Stimulated activated CD4-positive, alpha-beta T cell treated with anti-CD3 and anti-CD28 coated beads, Interleukin-15, amount 100 ng/mL, for 1 hour (primary cell): ENCODE measurements at places on chromosomes 3 and 15.

DNA sequence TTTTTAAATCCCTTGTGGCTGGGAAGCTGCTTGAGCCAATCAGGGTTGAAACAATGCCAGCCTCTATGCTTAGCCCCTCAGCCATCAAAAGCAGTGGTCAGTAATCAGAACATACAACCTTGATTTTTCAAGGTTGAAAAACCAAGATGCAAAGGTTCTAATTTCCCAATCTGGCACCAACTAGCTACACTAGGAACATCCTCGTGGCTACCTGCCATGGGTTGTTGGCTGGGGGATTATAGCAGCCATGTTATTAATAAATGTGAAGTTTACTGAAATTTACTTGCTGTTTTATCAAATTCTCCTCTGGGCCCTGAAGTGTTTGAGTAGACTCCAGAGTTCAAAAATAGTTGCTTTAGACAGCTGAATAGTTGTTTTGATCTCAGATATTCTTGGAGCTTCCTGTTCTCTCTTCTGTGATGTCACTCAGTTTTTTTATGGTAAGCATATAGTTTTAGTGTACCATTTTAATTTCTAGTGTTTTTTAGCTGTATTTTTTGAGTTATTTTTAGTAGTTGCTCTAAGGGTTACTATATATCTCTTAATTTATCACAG is 31.9 kb downstream of the PCCB start:
- no peak for DNase-seq

DNA sequence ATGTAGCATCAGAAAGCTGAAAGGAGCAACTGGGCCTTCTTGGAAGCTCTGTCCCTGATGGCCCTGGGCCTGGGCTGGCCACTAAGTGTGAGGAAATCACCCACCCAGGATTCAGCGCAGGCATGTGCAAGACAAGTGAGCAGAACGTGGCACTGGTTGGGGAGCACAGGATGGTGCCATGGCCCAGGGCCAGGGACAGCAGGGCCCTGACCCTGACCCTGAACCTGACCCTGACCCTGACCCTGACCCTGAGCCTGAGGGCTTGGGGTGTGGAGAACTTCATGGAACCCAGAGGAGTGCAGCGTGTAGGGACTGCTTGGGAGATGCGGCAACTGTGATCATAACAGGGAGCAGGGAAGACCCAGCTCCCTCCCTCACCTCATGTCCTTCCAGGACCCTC is 5.9 kb upstream of the ALDH1L1 start:
- no peak for DNase-seq

- no peak for DNase-seq
Measured at GRCh38 chr3:79339846-79340245, 428.0 kb downstream of the ROBO1 start.

DNA sequence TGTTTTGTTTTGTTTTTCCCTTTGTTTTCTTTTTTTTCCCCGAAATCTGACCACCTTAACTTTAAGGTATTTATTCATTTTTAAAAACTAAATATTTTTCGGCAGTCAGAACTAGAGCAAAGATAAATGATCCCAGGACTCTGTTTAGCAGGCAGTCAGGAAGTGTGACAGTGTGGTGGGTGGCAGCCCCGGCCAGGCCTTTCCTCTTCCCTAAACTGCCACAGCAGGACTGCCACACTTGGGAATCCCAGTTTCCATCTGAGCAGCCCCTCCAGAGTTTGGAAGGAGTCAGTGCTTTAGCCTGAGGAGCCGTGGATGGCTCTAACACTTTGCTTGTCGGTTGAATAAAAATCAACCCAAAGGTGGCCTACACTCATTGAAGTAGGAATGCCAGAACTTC is 6.9 kb downstream of the CCRL2 start:
- DNase-seq = no peak

GRCh38 chr3:69149586-69149985 is 27.2 kb upstream of the LMOD3 start:
- DNase-seq = no peak

- no peak for DNase-seq
Measured at GRCh38 chr3:98692787-98693473, 70.2 kb upstream of the ST3GAL6 start.

DNA sequence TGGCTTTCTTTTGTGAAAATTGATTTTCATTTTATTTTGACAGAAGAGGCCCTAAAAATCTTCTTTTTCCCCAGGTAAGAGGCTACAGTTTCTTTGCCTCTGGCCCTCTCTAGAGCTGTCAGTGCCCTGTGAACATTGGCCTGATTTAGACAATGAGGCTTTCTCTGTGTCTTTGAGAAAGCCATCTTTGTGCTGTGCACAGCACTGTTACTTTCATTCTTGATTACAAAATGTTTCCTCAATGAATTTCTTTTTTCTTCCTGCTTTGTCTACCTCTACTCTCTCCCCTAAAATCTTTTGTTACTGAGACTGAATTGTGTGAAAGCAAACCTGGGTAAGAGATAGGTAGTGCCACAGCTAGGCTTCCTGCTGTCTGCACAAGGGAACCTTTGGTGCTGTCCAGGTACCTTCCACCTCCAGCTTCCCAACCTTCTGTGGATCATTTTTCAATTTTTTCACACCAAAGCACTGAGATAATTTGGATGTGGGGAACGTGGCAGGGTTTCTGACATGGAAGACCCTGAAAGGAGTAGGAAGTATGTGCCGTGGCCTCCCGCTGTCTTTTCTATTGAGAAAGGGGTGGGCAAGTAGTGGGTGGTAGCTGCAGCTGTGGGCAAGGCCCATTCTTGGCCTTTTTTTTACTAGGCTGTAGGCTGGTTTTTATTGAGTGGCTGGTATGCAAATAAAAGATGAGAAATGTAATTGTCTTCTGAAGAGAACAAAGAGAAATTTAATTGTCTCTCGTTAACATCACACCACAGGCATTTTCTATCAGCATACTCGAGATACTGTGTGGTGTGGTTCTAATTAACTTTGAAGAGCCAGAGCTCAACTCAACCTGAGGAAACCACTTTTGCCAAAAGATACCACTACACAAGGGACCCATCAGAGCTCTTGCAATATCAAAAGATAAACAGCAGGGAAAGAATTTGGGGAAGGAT is 21.0 kb downstream of the RAB8B start:
- no peak for DNase-seq
